ENCODE measurements at places on chromosomes 6 and 20. TPM values are rescaled to one million over a fixed set of nuclear protein-coding genes. Genes with fewer than 3 reads are reported as not detected.
A peak's percentile ranks its signal among the peaks of the same experiment; 100 is the strongest.

Gene ZNF334
- total RNA-seq: 4.4 TPM

Gene COL11A2
- 1.9 TPM for total RNA-seq

- DNase-seq: no peak
These were observed 12.7 kb upstream of the HLA-DRB1 start for GRCh38 chr6:32602383-32602782.

- no peak for DNase-seq
These were observed 499.6 kb upstream of the SULF2 start for GRCh38 chr20:48284837-48285236.

Gene SMIM29
- 19.1 TPM for total RNA-seq

DNA sequence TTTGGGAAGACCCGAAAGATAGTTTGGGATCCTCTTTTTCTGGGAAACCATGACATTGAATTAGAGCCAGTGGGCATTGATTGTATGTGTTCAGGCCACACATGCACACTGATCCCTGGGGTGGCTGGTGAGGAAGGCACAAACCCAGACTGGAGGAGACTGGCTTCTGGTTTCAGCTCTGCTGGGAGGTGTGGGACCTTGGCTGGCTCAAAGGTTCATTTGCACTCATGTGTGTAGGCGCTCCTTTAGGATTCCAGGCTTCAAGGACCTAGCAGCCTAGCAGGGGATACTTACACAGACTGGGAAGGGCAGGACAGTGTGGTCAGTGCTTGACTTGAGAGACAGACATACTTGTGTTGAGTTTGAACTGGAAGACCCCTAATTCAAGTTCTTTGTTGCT, 7.2 kb downstream of the RIN2 start:
- no peak for DNase-seq

Gene CGA
- not detected for total RNA-seq

Gene LRP11
- 56.1 TPM for total RNA-seq

GRCh38 chr6:35911871-35912653, 8.8 kb downstream of the SRPK1 start:
- DNase-seq: no peak

DNA sequence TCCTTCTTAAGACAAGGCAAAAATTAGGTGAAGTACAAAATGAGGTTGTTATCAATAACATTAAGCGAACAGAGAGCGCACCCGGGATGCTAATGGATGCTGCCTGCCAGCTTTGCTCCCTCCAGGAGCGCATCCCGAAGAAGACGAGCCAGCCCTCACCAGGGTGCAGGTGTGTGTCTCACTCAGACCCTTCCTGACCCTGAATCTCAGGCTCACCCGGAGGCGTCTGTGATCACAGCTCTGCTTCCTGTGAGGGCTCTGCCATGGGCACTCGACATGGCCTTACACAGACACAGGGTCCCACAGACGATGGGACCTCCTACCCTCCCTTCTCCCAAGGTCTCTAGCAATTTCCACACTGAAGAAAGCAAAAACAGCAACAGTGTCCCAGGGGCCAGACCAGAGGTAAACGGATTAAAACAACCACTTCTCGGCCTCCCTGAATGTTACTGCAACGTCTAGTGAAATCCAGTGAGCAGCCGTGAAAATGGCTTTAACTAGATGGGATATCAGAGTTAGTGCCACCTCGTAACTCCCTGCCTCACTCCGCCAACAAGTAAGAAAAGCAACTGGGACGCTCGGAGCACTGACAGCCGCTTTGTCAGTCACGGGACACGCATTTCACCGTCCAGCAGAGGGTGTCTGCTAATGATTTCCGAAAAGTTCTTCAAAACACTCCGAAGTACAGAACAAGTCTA, 11.7 kb downstream of the ZBTB46 start:
- peak; percentile 65 for DNase-seq

DNA sequence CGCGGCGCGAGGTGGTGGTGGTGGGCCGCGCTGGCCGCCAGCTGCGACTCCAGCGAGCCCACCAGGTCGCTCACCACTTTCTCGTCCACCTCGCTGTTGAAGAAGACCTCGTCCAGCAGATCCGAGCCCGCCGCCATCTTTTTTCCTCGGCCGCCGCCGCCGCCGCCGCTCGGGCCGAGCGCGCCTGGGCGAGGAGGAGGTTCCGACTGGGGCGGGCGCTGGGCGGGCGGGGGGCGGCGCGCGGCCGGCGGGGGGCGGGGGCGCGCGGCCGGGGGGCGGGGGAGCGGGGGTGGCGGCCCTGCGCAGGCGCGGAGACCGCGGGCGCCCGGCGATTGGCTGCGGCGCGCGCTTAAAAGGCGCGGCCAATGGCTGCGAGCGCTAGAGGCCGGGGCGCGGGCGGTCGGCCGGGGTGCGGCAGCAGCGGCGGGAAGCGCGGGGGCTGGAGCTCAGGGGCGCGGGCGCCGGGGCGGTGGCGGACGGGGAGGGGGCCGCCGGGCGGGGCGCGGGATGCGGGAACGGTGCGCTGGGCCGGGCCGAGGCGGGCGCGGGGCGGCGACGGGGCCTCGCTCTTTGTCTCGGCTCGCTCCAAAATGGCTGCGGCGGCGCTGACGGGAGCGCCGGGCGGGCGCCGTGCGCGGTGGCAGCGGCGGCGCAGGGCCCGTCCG, at the start of gene TAF4:
TAF4 (minus strand) TSS at position 208 of the 665 bp plus-strand sequence; CDS start at position 137, 71 bp downstream.
- DNase-seq: peak; percentile 77

Gene LHFPL5
- not detected for total RNA-seq

DNA sequence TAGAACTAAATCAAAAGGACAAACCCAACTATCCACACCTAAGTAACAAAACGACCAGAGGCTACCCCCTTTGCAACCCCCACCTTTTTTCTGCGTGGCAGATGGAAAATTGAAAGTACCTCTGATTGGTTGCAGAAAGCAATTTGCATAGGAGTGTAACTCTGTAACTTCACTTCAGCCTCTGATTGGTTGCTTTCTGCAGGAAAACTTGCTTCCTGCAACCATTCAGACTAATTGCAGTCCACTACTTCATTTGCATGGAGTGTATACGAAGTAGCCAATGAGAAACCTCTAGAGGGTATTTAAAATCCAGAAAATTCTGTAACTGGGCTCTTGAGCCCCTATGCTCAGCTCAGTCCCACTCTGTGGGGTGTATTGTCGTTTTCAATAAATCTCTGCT, 129.1 kb upstream of the OLIG3 start:
- no peak for DNase-seq

Gene PPP1R3G
- total RNA-seq: 0.24 TPM

GRCh38 chr6:168345896-168346754, 26.5 kb upstream of the DACT2 start:
- no peak for DNase-seq

DNA sequence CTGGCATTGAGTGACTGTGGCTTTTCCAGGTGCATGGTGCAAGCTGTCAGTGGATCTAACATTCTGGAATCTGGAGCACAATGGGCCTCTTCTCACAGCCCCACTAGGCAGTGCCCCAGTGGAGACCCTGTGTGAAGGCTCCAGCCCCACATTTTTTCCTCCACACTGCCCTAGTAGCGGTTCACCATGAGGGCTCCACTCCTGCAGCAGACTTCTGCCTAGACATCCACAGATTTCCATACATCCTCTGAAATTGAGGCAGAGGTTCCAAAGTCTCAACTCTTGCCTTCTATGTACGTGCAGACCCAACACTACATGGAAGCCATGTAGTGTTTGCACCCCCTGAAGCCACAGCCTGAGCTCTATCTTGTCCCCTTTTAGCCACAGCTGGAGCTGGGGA, 118.0 kb upstream of the BMP5 start:
- DNase-seq: no peak

DNA sequence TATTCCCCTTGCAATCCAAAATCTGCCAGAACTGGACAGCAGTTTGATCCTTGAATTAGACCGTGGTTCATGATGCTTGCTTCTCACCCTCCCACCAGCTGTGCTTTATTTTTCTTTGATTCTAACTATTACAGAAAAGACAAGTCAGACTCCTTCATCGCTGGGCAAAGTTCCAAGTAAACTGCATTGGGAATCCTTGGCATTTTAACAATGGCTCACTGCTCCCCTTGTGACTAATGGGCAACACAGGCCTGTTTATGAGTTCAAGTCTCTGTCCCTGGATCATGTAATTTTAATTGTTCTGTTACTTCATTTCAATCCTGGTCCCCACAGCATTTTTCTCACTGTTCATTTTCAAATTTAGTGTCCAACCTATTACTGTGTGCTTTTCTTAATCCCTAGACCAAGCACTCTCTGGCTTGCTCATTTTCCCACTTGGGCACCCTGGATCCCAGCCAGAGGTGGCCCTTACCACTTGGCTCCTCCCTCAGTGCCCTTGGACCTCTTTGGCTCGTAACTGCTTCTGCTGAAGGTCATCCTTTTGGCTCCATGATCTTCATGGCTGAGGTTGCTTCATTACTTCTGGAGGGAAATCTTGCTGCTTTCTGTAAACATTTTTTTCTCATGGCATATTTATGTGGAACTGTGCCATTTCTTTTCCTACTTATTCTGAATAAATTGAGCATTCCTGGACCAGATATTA, 32.8 kb downstream of the PSMB9 start:
- DNase-seq: peak; percentile 55

Gene RAMACL
- total RNA-seq: 0.77 TPM

Gene SLC52A3
- total RNA-seq: not detected

DNA sequence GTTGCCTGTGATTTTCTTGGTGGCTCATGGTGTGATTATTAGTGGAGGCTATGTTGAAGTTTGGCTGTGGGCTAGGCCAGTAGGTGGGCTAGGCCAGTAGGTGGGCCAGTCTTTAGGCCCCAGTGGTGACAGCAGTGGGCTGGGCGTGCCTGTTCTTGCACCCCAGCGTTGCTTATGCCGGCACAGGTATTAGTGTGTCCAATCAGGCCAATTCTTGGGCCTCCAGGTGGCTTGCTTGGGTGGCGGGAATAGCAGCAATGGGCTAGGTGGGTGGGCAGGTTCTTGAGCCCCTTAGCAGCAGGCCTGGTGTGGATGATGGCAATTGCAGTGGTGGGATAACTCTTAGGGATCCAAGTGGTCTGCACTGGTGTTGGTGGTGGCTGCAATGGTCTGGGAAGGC, 22.9 kb downstream of the GJA10 start:
- DNase-seq: no peak

DNA sequence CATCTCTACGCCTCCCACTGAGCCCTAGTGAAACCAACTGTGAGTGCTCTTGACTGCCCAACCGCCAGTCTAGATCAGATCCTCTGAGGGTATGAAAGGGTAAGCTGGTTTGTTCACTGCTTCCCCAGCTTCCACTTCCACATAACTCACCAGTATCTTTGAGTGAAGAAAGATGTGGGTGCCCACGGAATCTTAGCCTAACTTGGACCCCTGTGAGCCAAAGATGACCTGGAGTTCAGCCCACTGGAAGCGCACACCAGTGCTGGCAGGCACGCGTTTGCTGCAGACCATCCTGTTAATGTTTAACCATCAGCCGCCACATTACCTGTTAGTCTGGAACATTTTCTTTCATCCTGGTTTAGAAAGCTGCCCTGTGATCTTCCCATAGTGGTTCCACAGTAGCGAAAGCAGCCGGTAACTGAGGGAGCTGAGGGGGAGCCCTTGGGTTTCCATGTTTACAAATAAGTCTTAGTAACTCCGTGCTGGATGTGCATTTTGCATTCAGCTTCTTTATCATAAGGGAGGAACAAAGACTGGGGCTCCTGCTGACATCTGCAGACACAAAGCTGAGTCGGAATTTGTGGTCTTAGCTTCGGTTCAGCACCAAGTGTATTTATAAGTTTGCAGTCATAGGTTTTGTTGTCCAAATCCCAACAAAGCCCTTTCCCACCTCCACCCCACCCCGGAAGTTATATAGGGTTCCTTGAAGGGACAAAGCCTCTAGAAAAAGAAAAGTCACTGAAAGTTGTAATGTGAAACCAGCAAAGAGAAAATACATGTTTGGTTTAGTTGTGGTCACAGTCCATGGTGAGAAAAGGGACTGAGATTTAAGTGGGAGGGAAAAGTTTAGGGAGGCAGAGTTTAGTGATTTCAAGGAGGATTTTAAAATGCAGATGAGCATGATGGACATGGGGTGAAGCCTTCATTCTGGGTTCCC, 71.0 kb downstream of the SSR1 start:
- peak; percentile 32 for DNase-seq

- no peak for DNase-seq
These were observed 2.2 kb downstream of the RGS19 start for GRCh38 chr20:64077094-64077493.

- DNase-seq: no peak
These were observed 95.3 kb downstream of the TTLL2 start for GRCh38 chr6:167420177-167420576.

DNA sequence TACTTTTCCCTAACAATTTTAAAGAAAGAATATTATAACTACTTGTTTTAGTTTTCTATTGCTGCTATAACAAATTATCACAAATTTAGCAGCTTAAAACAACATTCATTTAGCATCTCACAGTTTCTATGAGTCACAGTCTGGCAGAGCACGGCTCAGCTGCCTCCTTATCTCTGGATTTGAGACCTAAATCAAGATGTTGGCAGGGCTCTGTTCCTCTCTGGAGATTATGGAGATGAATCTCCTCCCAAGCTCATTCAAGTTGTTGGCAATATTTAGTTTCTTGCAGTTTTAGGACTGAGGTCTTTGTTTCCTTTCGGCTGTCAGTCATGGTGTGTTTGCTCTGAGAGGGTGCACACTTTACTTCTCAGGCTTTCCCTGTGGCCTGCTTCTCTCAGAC, 1065.8 kb upstream of the EYS start:
- peak; percentile 76 for DNase-seq
